ENCODE measurements at places on chromosomes 1 and 21. TPM values are rescaled to one million over a fixed set of nuclear protein-coding genes. Genes with fewer than 3 reads are reported as not detected.

The IFNGR2 gene
- total RNA-seq, result 28.3 TPM

The VHLL gene
- 0.39 TPM for total RNA-seq

The CCDC24 gene
- total RNA-seq, result 4.3 TPM

The S100A7 gene
- total RNA-seq, result not detected

The CHODL gene
- total RNA-seq, result not detected

The ANGPTL3 gene
- total RNA-seq, result not detected

The NLRP3 gene
- 8.5 TPM for total RNA-seq

The SPRR2G gene
- total RNA-seq, result not detected

The SELENBP1 gene
- total RNA-seq, result 1.2 TPM

The LAMB3 gene
- total RNA-seq, result 0.25 TPM

The ARHGAP29 gene
- total RNA-seq, result 0.18 TPM

The S100A13 gene
- 4.0 TPM for total RNA-seq

The MTARC1 gene
- 0.09 TPM for total RNA-seq

- H3K4me3 ChIP-seq, result no peak overlapping the region
- H3K27me3 ChIP-seq, result peaks cover 1% of the 10 kb centered on the region
- no peak overlapping the region for H3K27ac ChIP-seq
- no peaks in the 10 kb centered on the region for H3K4me1 ChIP-seq
Observed at GRCh38 chr1:109649491-109649914, 6.4 kb upstream of the GSTM4 start.

DNA sequence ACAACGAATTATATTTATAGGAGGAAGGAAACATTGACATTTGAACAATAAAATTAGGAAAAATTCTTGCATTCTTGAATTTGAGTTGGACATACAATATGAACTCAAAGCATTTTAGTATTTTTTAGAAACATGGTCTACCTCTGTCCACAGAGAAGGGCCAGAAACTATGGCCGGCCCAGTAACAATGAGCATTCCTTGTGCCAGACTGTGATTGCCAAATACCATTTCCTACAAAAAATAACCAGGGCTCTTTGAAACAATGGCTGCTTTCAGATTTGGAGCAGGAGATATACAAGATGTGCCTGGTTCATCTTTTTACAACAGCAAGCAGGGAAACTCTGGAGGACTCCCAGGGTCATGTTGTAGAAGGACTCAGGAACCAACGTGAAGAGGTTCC, 38.4 kb downstream of the NOS1AP start:
- H3K27me3 ChIP-seq, result peaks cover 20% of the 10 kb centered on the region
- no peak overlapping the region for H3K4me3 ChIP-seq
- H3K27ac ChIP-seq, result no peak overlapping the region
- H3K4me1 ChIP-seq, result no peaks in the 10 kb centered on the region
- no peak for DNase-seq

DNA sequence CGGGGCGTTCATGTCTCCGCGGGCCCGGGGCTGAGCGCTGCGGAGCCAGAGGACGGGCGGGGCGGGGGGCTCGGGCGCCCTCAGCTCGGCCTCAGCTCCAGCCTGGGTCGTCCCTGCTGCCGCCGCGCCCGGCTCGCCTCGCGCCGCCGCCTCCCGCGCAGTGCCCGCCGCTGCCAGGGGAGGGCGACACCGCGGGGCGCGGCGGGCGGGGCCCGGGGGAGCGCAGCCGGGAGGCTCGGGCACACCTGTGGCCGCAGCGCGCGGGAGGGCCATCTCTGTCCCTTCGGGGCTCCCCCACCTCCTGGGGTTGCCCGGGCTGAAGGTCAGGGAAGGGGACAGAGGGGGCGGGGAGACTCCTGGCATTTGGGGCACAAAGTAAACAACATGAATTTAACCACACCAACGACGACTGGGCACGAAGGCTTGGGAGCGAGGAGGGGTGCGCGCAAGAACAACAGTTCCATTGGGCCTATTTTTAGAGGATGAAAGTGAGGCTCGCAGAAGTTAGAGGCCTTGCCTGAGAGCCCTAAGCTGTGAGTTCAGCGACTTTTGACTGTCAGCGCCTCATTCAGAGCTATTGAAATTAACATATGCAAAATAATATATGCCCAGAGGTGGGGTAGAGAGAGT, at the start of gene FAM131C:
Gene FAM131C, minus strand, starts transcription at position 162 of the 630 bp plus-strand sequence. CDS start 209 bp downstream, outside the sequence.
- DNase-seq, result no peak
- H3K27me3 ChIP-seq, result peaks cover 56% of the 10 kb centered on the region

DNA sequence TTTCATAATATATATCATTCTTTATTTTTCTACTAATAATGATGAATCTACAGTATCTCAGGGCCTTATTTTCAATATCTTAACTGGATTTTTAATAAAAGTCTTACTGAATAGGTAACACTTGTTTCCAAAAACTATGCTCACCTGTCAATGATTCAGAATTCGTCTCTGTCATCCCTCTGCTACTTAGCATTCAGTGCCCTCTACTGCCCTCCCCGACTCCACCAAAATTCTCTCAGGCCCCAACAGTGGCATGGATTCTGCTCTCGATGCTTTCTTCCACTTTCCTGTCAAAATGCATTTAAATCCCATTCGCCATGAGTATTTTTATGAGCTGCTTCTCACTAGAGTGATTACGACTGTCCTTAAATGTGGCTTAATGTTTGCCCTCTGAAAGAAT, 10.5 kb upstream of the BACH1 start:
- H3K36me3 ChIP-seq, result no peaks in the 10 kb centered on the region
- H3K4me1 ChIP-seq, result no peaks in the 10 kb centered on the region
- H3K4me3 ChIP-seq, result no peak overlapping the region
- no peak for DNase-seq
- H3K27ac ChIP-seq, result no peak overlapping the region

GRCh38 chr1:85894651-85895050, 186.4 kb upstream of the ZNHIT6 start:
- H3K27ac ChIP-seq, result no peak overlapping the region
- H3K36me3 ChIP-seq, result no peaks in the 10 kb centered on the region
- no peak for DNase-seq
- no peaks in the 10 kb centered on the region for H3K27me3 ChIP-seq
- no peaks in the 10 kb centered on the region for H3K4me1 ChIP-seq
- H3K4me3 ChIP-seq, result no peak overlapping the region

DNA sequence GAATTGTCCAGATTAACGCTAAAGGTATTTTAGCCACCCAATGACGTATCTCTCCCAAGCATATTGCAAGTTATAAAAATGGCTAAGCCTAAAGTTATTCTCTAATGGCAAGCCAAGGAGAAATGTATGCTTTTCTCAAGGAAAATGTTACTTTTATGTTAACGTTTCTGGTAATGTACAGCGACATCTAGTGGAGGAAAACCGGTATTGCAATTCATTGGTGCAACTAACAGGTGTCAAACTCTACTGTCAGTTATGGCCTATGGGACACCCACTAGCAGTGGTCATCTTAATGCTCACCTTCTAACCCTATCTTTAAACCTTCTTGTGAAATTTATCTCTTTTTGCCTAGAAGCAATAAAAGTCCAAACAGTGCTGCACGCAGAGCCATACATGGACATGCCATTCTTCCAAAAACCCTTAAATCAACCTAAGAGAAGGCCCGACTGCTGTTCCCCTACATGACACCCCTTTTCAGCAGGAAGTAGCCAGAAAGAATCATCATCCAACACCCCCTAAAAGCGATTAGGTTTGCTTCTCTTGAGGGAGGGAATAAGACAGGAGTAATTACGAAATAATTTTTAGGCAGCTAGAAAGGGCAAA, 68.7 kb upstream of the LRIF1 start:
- DNase-seq, result no peak
- no peaks in the 10 kb centered on the region for H3K27me3 ChIP-seq
- no peaks in the 10 kb centered on the region for H3K4me1 ChIP-seq
- no peak overlapping the region for H3K27ac ChIP-seq

GRCh38 chr1:109993885-109994284, 9.3 kb downstream of the AHCYL1 start:
- H3K36me3 ChIP-seq, result no peaks in the 10 kb centered on the region
- no peak overlapping the region for H3K27ac ChIP-seq
- no peaks in the 10 kb centered on the region for H3K4me1 ChIP-seq
- DNase-seq, result no peak

DNA sequence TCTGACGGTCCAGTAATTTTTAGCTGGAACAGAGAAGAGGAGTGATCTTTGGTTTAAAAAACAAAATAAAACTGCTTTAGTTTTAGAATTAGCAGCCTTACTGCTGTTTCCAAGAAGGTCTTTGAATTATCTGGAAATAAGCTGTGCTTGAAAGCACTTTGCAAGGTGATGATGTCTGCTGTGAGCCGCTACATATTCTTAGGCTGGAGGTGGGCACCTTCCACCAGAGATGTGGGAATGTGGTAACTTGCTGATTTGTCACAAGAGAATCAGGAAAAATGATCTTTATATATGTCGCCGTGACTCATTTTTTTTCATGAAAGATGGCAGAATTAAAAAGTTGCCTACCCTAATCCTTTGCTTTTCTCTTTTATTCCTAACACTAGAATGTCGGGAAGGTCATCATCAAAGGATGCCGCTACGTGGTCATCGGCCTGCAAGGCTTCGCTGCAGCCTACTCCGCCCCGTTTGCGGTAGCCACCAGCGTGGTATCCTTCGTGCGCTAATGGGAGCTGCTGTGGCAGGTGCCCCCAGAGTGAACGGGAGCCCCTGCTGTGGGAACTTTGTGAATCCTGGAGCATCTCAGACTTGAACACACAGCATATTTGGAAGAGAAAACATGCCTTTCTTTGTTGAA, 6.2 kb downstream of the C1orf115 start:
- H3K27ac ChIP-seq, result no peak overlapping the region
- H3K4me3 ChIP-seq, result no peak overlapping the region
- H3K27me3 ChIP-seq, result peaks cover 6% of the 10 kb centered on the region

DNA sequence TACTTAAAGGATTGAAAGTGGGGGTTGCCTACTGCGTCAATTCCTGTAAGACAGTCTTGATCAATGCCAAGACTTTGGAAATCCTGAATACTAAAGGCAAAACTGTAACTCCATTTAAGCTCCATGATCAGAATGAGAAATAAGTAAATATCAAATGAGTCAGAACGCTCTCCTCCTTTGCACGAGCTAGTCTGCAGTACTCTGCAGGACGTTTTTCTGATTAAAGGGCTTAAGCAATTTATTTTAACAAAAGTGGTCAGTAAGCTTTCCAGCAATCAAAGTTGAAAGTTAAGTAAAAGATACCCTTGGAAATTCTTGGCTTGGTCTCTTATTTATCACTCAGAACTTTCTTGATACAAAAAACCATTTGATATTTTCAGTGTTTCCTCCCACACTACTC, 35.7 kb upstream of the ARHGAP29 start:
- H3K27ac ChIP-seq, result no peak overlapping the region
- DNase-seq, result no peak
- no peaks in the 10 kb centered on the region for H3K36me3 ChIP-seq
- H3K27me3 ChIP-seq, result no peaks in the 10 kb centered on the region

GRCh38 chr1:150537732-150538684, 11.2 kb upstream of the ADAMTSL4 start:
- no peak for DNase-seq
- H3K36me3 ChIP-seq, result no peaks in the 10 kb centered on the region
- H3K27ac ChIP-seq, result no peak overlapping the region
- H3K4me3 ChIP-seq, result no peak overlapping the region
- H3K4me1 ChIP-seq, result no peaks in the 10 kb centered on the region

DNA sequence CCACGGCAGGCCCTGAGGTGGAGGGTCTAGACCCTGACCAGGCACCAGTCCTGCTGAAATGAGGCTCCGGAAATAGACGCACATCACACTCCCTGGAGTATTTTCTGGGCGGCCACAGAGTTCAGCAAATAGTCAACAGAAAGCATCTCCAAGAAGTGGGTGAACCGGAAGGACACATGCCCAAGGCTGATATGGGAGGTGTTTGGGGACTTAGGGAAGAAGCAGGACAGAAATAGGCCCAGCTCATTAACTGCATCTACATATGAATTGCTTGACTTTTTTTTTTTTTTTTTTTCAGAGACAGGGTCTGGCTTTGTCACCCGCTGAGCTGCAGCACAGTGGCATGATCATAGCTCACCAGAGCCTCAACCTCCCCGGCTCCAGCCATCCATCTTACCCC, 36.5 kb upstream of the GPR157 start:
- no peak overlapping the region for H3K27ac ChIP-seq
- no peaks in the 10 kb centered on the region for H3K27me3 ChIP-seq
- no peak for DNase-seq
- no peaks in the 10 kb centered on the region for H3K36me3 ChIP-seq
- no peak overlapping the region for H3K4me3 ChIP-seq

- H3K4me1 ChIP-seq, result no peaks in the 10 kb centered on the region
- no peak for DNase-seq
- H3K27me3 ChIP-seq, result no peaks in the 10 kb centered on the region
Observed at GRCh38 chr21:30083225-30083945, 83.2 kb downstream of the CLDN17 start.

DNA sequence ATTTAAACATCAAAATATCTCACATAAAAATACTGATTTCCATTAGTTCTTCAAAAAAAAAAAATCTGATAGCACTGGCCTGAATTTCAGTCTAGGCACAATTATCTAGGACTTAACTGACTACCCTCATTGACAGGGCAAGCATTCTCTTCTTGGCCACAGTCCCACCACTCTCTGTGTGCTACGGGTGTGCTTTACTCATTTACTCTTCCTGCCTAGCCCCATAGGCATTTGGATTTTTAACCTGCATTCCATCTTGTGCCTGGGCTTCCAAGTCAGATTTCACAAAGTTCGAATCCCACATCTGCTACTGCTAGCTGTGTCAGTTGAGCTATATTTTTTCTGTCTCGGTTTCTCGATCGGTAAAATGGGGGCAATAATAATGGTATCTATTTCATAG, 38.0 kb downstream of the PTPN14 start:
- no peaks in the 10 kb centered on the region for H3K36me3 ChIP-seq
- no peaks in the 10 kb centered on the region for H3K27me3 ChIP-seq
- no peak overlapping the region for H3K27ac ChIP-seq
- peaks cover 10% of the 10 kb centered on the region for H3K4me1 ChIP-seq

DNA sequence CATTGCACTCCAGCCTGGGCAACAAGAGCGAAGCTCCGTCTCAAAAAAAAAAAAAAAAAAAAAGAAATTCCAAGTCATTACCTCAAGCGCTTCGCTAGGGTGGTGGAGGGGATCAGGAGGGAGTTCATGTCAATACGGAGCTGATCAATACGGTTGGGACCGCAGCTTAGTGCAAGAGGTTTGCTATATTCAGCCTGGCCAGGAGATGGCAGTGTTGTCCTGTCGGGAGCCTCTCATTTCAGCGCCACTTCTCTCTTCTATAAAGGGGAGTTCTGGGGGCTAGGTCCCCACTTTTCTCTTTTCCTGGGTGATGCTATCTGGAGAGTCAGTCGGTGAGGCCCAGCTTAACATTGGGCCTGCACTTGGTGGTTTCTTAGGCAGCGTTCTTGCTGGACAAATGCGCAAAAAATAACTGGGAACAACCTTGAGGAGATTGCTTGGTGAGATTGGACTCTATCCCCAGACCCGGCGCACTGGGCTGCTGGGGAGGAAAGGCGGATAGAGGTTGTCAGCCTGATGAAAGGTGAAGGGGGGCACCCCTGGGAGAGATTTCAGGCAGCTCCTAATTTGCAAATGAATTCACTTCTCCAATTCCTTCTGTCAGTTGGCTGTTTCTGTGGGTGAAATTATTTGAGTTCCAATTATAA, 40.4 kb downstream of the KIAA0040 start:
- H3K27ac ChIP-seq, result no peak overlapping the region
- no peaks in the 10 kb centered on the region for H3K36me3 ChIP-seq
- peaks cover 30% of the 10 kb centered on the region for H3K27me3 ChIP-seq
- peak; percentile 48 for DNase-seq
- H3K4me1 ChIP-seq, result peaks cover 4% of the 10 kb centered on the region
- no peak overlapping the region for H3K4me3 ChIP-seq

- H3K4me3 ChIP-seq, result no peak overlapping the region
- no peaks in the 10 kb centered on the region for H3K27me3 ChIP-seq
- DNase-seq, result no peak
- H3K4me1 ChIP-seq, result no peaks in the 10 kb centered on the region
- H3K27ac ChIP-seq, result no peak overlapping the region
Observed at GRCh38 chr21:29208044-29208681, 77.7 kb downstream of the MAP3K7CL start.

GRCh38 chr1:37069406-37069805, 35.1 kb upstream of the GRIK3 start:
- H3K27ac ChIP-seq, result no peak overlapping the region
- H3K27me3 ChIP-seq, result peaks cover 27% of the 10 kb centered on the region
- H3K4me3 ChIP-seq, result no peak overlapping the region
- no peak for DNase-seq

Data from T-cell (primary cell).